Stimulated activated CD4-positive, alpha-beta T cell treated with anti-CD3 and anti-CD28 coated beads, TNF-alpha, amount 100 ng/mL, for 1 hour (primary cell): ENCODE measurements at places on chromosomes 12 and 14.

- DNase-seq = no peak
Observed at GRCh38 chr12:113083863-113084435, 27.4 kb downstream of the DTX1 start.

DNA sequence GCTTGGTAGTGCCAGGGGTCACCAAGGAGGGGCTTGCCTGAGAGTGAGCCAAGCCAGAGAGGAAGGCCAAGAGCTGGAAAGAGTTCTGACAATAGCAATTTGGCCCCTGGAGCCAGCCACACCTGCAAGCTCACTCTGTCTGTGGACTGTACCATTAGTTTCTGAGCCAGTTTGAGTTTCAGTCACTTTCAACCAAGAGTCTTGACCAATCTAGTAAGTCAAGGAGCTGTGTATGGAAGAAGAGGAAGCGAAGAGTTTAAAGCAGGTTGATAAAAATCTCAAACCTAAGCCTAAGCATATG, 38.5 kb downstream of the NT5DC3 start:
- no peak for DNase-seq

- no peak for DNase-seq
Observed at GRCh38 chr14:35386673-35387125, 17.9 kb downstream of the NFKBIA start.

GRCh38 chr12:33026791-33027190, 130.2 kb upstream of the PKP2 start:
- DNase-seq = no peak

DNA sequence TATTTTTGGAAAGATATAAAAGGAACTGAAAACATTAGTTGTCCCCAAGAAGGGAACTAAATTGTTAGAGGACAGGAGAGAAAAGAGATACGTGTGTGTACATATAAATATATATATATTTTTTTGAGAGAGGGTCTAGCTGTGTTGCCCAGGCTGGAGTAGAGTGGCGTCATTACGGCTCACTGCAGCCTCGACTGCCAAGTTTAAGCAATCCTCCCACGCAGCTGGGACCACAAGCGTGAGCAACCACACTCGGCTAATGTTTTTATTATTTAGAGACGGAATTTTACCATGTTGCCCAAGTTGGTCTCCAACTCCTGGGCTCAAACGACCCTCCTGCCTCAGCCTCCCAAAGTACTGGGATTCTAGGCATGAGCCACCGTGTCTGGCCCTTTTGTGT, 16.2 kb upstream of the NOP2 start:
- DNase-seq = no peak

DNA sequence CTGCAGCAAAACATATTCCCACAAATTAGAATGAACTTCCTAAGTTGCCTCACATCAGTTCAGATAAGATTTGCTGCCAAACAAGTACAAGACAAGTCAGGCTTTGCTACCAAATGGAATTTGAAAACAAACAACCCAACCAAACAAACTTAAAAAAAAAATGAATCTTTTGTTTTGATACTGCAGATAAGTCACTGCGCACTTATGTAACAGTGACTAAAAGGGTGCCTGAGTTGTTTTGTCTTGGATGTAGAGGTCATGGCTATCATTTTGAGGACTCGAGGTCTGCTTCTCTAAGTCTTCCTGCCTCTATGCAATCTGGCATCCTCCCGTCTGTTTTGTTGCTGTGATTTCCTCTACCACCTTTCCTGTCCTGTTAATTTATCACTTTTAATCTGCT, 11.1 kb upstream of the EPS8 start:
- no peak for DNase-seq

GRCh38 chr12:67999244-67999643, 10.0 kb downstream of the IFNG-AS1 start:
- no peak for DNase-seq

DNA sequence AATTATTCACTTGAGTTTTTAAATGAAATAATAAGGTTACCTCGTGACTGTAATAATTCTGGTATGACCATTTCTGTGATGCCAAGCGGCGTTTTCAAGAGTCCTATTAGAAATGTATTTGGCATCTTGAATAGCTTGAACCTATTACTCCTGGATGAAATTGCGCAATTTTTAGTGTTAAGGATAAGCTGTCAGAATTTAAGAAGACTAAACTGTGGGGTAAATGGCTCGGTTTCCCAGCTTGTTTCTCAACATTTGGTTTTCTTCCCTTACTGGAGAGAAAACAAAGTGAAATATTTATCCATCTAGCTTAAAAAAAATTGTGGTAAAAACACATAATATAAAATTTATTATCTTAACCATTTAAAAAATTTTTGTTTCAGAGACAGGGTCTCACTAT, 26.8 kb downstream of the PCNX1 start:
- no peak for DNase-seq

DNA sequence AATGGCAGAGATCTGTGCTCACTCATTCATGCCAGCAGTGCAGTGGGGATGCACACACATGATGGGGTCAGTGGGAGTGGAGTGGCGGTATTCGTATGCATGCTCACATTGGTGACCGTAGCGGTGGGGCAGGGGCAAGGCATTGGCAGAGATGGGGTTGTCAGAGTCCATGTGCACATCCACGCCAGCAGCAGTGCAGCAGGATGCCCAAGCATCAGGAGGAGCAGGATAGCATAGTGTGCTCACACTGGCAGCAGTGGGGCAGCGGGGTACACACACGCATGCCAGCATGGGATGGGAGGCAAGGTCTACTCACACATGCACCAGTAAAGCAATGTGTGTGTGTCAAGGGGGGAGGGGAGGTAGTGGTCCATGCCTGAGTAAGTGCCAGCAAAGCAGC, 89.4 kb upstream of the GARIN6 start:
- no peak for DNase-seq

DNA sequence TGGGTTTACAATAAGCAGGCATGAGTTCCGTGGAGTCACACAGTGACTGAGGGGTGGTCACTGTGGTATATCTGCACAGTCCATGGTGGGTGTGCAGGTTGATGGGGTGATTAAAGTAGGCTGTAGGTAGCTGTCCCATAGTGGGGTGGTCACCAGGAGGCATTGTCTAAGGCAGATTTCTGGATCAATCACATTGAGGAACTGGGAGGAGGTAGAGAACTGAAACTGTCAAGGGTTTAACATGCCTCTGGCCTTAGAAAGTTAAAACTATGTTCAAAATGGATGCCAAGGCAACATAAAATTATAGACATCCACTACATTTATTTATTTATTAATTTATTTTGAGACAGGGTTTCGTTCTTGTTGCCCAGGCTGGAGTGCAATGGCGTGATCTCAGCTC, 8.3 kb downstream of the ADCK1 start:
- no peak for DNase-seq

DNA sequence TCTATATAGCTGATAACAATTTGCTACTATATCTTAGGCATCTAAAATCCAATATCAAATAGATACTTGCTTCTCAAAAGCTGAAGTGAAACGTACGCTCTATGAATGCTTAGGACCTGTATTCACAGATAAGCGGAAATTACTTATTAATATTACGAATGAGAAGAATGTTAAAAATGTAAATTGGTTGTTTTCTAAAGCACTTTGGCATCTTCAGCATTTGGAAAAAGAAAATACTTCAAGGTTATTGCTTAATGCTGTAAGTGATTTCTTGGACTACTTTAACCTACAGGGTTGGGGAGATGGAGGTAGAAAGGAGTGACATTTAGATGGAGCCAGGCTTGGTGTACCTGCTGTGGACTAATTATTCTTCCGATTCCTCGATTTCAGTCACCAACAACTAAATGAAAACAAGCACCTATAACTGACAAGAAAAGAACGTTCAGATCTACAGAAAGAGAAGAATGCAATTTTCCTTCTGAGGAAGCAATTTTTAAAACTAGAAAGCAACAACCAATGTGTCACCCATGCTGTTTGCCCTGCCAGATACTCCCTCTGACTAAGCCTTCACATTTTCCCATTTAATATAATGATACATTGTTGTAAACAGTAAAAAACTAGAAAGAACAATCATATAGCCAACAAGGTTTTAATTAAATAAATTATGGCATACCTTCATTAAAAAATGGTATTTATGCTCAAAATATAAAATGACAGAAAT, 49.3 kb downstream of the SLC25A21 start:
- DNase-seq = no peak

GRCh38 chr12:29581631-29582030, 84.1 kb upstream of the OVCH1 start:
- DNase-seq = no peak

DNA sequence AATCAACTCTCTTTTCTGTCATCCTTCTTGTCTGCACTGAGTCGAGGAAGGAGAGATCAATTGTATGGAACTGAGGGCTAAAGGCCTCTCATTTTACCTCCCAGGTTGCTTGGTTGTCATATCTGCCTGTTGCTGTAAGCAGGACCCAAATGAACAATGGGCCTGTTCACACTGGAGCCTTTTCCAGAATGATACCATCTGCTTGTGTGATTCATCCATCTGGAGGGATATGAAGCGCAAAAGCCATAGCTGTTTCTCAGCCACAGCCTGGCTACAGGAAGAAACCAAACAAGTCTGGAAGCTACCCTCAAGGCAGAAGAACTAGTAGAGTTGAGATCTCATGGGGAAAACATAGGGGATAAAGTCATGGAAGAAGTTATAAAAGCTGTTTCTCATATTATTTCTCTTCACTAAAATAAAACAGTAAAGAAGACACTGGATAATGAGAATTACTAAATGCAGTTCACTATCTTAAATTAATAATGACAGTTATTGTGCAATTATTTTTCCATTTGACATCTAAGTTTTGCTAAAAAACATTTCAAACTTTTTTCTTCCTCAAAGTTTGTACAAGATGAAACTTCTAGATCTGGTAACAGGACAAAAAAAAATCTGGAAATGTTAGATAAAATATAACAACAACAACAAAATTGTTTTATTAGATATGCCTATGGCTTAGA, 106.3 kb downstream of the SPTSSA start:
- no peak for DNase-seq

DNA sequence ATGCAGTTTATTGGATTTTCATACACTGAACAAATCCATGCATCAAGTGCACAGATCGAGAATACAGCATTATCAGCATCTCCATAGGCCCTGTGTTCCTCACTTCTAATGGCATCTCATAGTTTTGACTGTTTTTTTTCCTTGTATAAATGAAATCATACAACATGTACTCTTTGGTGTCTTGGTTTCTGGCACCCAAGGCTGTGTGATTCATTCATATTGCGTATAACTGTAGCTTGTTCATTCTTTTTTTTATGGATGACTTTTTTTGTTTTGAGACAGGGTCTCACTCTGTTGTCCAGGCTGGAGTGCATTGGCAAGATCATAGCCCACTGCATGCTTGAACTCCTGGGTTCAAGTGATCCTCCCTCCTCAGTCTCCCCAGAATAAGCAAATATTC, 14.3 kb downstream of the RASSF8 start:
- DNase-seq = no peak

DNA sequence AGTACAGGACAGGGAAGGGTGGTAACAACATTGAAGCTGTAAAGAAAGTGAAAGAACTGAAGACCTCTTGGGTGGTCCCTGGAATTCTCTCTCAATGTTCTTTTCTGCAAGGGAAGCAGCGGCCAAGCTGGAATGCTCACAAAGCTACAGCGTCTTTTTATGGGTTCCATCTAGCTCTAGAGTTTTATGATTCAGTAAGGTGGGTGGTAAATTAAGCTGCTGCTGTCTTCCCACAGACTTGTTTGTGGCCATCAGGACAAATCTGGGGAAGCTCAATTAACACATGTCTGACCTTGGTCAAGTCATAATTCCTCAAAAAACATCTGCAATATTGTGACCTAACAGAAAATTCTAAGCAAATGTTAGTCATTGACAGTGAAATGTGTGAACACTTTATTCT, 139.1 kb downstream of the MED13L start:
- DNase-seq = no peak

- no peak for DNase-seq
Observed at GRCh38 chr12:127548123-127548553, 718.8 kb upstream of the TMEM132C start.

- DNase-seq = no peak
Observed at GRCh38 chr14:40139657-40140056, 707.4 kb upstream of the FBXO33 start.

DNA sequence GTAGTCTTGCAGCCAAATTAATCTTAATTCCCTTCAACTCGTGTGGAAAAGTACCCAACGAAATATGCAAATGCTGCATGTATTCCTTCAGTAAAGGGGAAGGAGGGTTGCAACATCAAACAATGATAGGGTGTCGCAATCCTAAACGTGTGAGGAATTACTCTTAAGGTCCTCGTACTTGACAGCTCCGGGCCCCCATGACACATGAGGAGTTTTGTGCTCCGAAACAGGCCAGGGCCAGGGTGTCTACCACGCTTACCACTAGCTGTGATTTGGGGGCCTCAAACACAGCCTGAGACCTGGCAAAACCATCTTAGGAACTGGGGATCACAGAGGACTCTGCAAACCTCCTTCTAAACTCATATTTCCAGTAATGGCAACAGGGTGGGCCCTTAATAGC, 20.4 kb downstream of the FOS start:
- DNase-seq = no peak

DNA sequence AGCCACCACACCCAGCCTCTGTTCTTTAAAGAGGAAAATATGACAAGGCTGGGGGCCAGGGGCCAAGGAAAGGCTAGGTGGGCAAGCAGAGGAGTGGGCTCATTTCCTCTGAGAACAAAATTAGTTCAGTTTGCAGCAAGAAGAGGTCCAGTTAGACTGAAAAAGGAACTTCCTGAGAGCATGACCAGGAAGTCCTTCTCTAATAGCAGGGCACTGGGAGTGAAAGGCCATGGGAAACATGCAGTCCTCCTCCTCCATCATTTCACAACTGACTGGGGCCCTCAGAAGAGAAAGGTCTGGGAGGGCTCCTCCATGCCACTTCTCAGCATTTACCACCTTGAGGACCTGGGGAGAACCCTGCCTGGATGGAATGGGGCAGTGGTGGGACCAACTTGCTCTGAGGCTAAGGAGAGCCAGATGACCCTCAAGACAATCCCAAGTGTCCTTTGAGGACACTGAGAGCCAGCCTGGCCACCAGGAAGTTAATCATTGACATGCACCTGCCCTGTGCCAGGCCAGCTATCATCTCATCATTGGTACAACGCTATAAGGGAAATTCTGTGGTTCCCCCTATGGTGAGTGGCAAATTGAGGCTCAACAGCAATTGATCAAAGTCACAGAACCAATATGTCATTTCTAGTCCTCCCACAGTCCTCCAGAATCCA, 2.0 kb downstream of the AQP2 start:
- DNase-seq = no peak

GRCh38 chr12:1204581-1205121, 213.6 kb downstream of the ERC1 start:
- no peak for DNase-seq

DNA sequence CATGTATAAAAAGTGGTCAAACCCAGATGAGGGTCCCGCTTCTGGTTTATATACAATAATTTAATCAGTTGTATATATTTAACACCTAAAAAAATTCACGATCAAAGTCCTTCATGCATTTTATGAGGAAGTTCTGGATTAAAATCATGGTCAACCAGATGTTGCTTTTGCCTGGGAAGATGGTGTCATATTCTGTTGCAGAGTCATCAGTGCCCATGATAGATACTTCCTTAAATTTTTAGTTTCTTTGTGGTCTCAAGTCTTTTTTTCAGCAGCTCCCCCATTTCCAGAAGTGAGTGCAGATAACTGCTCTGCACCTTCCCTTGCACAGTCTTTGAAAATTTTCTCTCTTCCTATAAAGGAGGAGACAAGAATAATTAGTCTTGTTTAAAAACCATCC, 16.1 kb downstream of the ERP29 start:
- no peak for DNase-seq
